ENCODE measurements at places on chromosomes 13 and 19.

DNA sequence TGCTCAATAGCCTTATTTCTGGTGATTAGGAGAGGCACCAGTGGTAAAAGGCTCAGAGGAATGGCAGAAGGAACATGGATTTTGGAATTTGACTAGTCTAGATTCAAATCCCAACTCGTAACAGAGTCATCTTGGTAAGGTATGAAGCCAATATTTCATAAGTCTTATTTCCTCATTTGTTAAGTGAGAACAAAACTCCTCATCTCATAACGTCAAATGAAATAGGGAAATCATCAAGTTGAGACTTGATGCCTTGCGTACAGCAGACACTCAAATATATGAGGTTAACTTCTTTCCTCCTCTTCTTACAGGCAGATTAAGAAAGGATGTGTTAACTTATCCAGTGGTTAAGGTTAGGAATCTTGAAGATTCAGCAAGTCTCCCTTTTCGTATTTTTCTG lies 189.2 kb downstream of the DLEU7 start:
- no peak for DNase-seq

DNA sequence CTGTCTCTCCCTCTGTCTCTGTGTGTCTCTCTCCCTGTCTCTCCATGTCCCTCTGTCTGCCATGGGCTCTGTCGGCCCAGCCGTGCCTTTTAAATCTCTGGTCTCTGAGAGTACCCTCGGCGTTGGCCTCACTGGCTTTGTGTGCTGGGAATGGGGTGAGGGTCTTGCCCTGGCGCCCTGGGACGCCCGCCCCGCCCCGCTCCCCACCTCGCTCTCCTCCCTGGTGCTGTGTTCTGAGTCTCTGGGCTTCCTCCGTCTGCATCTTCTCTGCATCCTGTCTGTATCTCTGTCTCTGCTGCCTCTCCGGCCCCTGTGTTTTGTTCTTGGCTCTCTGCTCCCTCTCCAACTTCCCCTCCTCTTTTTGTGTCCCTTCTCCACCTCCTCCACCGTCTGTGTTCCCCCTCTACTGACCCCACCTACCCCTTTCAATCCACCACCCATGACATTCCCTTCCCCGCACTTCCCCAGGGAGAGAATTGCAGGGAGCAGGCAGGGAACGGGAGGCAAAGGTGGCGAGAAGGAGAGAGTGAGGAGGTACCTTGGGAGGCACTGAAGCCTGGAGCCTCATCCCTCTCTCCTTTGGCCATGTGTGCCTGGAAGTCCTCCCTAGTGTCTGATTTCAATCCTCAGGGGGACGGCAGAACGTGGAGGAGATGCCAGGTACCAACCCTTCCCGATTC lies 4.0 kb upstream of the MEIS3 start:
- DNase-seq, result no peak

DNA sequence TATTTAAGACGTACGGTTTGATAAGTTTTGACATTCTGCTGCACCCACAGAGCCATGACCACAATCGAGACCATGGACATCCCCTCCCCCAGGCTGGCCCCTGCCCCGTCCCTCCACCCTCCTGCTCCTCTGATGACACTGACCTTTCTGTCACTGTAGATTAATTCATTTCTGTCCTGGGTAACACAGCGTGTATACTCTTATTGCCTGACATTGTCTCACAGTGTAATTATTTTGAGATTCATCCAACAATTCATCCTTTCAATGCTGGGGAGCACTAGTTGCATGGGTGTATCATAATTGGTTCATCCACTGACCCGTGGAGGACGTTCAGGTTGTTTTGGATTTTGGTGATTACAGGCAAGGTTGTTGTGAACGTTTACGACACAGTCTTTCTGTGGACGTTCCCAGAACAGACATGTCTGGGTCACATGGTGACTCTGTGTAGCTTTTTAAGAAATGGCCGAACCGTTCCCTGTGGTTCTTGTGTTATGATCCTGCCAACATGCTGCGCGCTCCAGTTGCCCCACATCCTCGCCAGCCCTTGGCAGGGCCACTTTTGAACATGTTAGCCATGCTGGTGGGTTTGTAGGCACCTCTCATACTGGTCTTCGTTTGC lies 41.9 kb downstream of the C13orf46 start:
- DNase-seq, result no peak

GRCh38 chr13:86907156-86907555 lies 764.0 kb upstream of the SLITRK5 start:
- no peak for DNase-seq

GRCh38 chr13:46648166-46648607 lies 95.2 kb downstream of the LRCH1 start:
- no peak for DNase-seq
